ENCODE measurements at places on chromosomes 2 and 18.

- no peak overlapping the region for H3K27ac ChIP-seq
- H3K4me3 ChIP-seq, result no peak overlapping the region
- H3K27me3 ChIP-seq, result no peaks in the 10 kb centered on the region
- H3K4me1 ChIP-seq, result peaks cover 3% of the 10 kb centered on the region
- H3K36me3 ChIP-seq, result no peaks in the 10 kb centered on the region
Observed at GRCh38 chr18:6757931-6758330, 28.4 kb downstream of the ARHGAP28 start.

DNA sequence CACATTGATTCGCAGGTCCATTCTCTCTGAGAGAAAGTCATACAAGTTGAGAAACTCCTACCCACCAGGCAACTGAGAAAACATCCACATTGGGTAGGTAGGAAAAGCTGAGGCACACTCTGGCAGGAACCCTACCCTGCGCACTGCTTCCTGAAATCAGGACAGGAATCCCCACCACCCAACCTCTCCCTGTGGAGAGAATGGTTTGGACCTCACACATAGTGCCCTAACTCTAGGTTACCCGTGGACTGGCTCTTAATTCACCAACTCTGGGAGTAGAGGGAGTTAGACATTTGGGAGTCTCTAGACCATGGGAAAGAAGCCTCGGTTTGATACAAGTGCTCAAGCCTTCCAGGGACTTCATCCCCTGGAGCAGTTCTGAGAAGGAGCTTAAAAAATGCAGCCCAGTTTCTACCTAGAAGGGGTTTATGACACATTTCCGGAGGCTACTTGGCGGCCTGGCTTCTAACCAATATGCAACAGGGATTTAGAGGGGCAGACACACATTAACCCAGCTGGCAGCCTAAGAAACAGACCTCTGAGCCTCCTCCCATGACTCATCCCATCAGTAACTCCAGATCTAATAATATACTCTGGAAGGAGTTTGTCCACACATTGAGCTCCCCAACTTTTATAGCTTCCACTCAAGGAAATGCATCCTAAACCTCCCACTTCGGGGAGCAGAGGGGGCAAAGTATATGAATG, 136.7 kb downstream of the EML6 start:
- H3K4me3 ChIP-seq, result no peak overlapping the region
- H3K4me1 ChIP-seq, result no peaks in the 10 kb centered on the region
- DNase-seq, result no peak
- no peak overlapping the region for H3K27ac ChIP-seq

- peak overlapping the region; percentile 89 for H3K4me3 ChIP-seq
- no peaks in the 10 kb centered on the region for H3K36me3 ChIP-seq
- peak; percentile 39 for DNase-seq
- peaks cover 4% of the 10 kb centered on the region for H3K4me1 ChIP-seq
- H3K27me3 ChIP-seq, result no peaks in the 10 kb centered on the region
Observed at GRCh38 chr18:46916551-46917107, 678 bp downstream of the PIAS2 start.

- no peak overlapping the region for H3K27ac ChIP-seq
- H3K4me1 ChIP-seq, result no peaks in the 10 kb centered on the region
- H3K4me3 ChIP-seq, result no peak overlapping the region
- peaks cover 15% of the 10 kb centered on the region for H3K36me3 ChIP-seq
Observed at GRCh38 chr2:241890524-241891235, 21.2 kb downstream of the RTP5 start.

GRCh38 chr18:39870591-39870990, 2084.4 kb upstream of the PIK3C3 start:
- no peaks in the 10 kb centered on the region for H3K27me3 ChIP-seq
- H3K27ac ChIP-seq, result no peak overlapping the region
- H3K4me3 ChIP-seq, result no peak overlapping the region
- H3K36me3 ChIP-seq, result no peaks in the 10 kb centered on the region
- DNase-seq, result no peak
- no peaks in the 10 kb centered on the region for H3K4me1 ChIP-seq

GRCh38 chr2:148503516-148503915, 141.0 kb upstream of the EPC2 start:
- H3K4me1 ChIP-seq, result no peaks in the 10 kb centered on the region
- H3K4me3 ChIP-seq, result no peak overlapping the region
- no peak overlapping the region for H3K27ac ChIP-seq
- H3K36me3 ChIP-seq, result no peaks in the 10 kb centered on the region
- no peaks in the 10 kb centered on the region for H3K27me3 ChIP-seq
- DNase-seq, result no peak

DNA sequence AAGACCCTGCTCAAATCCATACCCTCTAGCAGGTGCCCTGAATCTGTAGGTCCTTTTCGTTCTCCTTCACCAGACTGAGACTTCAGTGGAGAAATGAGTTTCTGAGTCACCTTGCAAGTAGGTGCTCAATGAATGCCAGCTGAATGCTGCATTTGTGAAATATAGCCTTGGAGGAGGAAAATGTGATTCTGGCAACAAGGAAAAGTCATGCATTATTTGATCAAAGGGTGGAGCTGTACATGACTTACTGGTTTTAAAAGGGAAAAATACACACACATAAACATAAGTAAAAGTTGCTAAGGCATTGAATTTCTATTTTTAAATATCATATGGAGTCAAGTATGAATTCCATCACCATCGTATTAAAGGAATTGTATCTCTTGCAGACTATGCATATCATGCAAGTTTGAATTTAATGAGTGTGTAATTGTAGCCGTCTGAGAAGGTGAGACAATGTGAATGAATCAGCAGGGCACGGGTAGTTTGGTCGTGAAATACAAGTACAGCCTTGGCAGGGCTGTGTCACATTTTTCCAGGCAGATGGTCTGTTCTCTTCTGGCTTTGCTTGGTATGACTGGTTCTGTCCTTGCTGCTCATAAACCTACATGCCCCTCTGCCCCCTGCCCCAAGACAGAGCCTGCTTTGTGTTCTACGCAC, 160.8 kb downstream of the COL6A3 start:
- H3K36me3 ChIP-seq, result no peaks in the 10 kb centered on the region
- H3K4me1 ChIP-seq, result no peaks in the 10 kb centered on the region
- H3K27ac ChIP-seq, result no peak overlapping the region
- H3K27me3 ChIP-seq, result no peaks in the 10 kb centered on the region
- no peak for DNase-seq

GRCh38 chr2:242065426-242065825, 195.9 kb downstream of the RTP5 start:
- DNase-seq, result no peak
- H3K4me3 ChIP-seq, result no peak overlapping the region
- H3K27ac ChIP-seq, result no peak overlapping the region
- H3K27me3 ChIP-seq, result no peaks in the 10 kb centered on the region

- H3K27me3 ChIP-seq, result peaks cover 89% of the 10 kb centered on the region
- no peak for DNase-seq
- no peaks in the 10 kb centered on the region for H3K36me3 ChIP-seq
- H3K4me1 ChIP-seq, result peaks cover 2% of the 10 kb centered on the region
- peak overlapping the region; percentile 95 for H3K4me3 ChIP-seq
- no peak overlapping the region for H3K27ac ChIP-seq
Observed at GRCh38 chr2:172083628-172084394, 1.5 kb upstream of the DLX1 start.

DNA sequence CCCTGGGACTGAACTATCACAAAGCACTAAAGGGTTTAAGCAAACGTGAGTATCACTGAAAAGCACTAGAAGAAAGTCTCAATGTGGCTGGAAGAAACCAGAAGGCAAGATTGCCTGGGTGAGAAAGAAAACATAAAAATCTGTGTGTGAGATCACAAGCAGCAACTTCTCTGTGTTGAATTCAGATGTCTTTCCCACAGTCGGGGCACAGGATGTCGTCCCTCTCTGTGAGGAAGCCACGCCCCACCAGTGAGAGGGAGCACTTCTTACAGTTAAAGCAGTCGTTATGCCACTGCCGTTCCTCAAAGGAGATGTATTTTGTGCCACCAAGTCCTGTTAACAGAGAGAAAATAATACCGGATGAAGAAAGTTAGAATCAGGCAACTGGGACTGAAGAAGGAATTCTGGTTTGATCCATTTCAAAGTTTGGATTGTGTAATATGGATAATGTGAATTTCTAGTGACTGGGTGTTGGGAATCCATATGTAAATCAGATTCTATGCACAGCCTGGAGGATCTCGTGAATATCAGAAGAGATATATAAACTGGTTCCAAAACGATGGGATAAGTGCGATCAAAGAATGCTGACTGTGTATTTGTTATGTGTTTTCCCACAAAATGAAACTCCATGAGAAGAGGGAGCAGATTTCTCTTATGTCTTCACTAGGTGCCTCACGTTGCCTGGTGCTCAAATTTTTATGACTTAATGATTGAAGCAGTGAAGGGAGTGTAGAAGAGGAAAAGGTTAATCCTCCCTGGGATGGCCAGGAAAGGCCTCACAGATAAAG, 24.0 kb downstream of the C2orf49 start:
- H3K36me3 ChIP-seq, result peaks cover 16% of the 10 kb centered on the region
- H3K4me1 ChIP-seq, result no peaks in the 10 kb centered on the region
- H3K4me3 ChIP-seq, result no peak overlapping the region
- H3K27me3 ChIP-seq, result no peaks in the 10 kb centered on the region
- DNase-seq, result no peak
- no peak overlapping the region for H3K27ac ChIP-seq

DNA sequence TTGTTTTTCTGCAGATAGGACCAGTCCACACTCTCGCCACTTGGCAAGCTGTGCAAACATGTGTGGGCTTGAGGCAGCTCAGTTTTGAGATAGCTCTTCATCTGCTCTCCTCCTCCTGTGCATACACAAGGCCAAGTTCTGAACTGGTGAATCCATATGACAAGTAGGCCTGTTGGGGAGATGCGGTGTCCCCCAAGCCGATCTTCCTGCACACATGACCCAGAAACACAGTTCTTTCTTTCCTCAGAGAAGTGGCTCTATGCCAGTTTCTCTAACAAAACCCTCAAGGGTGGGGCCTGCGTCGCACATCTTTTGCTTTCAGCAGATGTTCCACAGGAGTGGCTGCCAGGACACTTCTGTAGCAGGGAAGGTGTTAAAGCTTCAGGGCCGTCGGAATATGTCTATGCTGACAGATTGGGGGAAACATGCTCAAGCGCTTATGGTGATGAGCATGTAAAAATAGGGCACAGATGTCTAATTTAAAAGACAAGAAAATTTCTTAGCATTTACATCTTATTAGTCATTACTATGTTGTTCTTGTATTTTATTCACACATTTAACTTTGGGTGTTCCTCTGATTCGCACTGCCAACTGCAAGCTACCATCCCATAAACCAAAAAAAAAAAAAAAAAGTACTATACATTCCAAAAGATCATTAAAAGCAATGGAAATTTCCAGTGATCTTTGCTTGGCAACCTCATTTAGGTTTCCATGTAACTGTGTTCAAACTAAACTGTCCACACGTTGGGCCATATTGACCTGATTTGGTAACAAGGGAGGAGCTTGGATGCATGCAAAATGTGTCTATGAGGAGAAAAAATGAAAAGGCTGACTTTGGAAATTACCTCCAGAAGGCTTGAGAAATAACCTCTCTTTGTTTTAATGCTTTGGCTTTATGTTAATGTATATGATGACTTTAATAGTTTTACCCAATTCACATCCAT, 1055.5 kb upstream of the KLHL29 start:
- no peaks in the 10 kb centered on the region for H3K4me1 ChIP-seq
- no peak overlapping the region for H3K27ac ChIP-seq
- H3K36me3 ChIP-seq, result no peaks in the 10 kb centered on the region
- H3K27me3 ChIP-seq, result no peaks in the 10 kb centered on the region
- no peak for DNase-seq

GRCh38 chr2:53087262-53087873, 680.2 kb upstream of the CHAC2 start:
- no peak overlapping the region for H3K4me3 ChIP-seq
- H3K4me1 ChIP-seq, result no peaks in the 10 kb centered on the region
- H3K27ac ChIP-seq, result no peak overlapping the region
- H3K36me3 ChIP-seq, result peaks cover 2% of the 10 kb centered on the region
- DNase-seq, result no peak
- H3K27me3 ChIP-seq, result no peaks in the 10 kb centered on the region

- no peak overlapping the region for H3K4me3 ChIP-seq
- no peak for DNase-seq
- no peak overlapping the region for H3K27ac ChIP-seq
- H3K4me1 ChIP-seq, result no peaks in the 10 kb centered on the region
- H3K36me3 ChIP-seq, result no peaks in the 10 kb centered on the region
Observed at GRCh38 chr2:36059691-36060090, 295.9 kb upstream of the CRIM1 start.

DNA sequence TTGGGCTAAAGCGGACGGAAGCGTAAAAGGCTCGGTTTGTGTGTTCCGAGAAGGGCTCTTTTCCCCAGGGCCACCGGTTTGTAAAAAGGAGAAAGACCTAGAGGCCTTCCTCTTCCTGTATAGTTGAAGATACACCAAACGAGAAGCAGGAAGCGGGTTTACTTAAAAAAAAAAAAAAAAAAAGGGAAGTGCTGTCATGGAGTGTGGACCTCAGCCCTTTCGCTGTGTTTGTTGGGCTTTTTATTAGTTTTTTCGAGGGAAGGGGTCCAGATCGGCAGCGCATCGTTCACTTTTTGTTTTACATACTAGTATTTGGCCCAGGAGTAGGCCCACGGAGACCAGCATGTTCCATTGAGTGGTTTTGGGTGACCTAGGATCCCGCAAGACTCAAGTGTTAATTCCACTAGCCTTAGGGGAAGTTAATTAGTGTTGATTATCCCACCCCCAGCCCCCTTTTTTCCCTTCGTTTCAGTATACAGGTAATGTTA, 676 bp downstream of the ACTR2 start:
- H3K27ac ChIP-seq, result no peak overlapping the region
- peak overlapping the region; percentile 97 for H3K4me3 ChIP-seq
- DNase-seq, result no peak
- no peaks in the 10 kb centered on the region for H3K4me1 ChIP-seq
- H3K36me3 ChIP-seq, result peaks cover 6% of the 10 kb centered on the region

GRCh38 chr2:216491793-216492596, 6.6 kb upstream of the RPL37A start:
- H3K27ac ChIP-seq, result no peak overlapping the region
- H3K4me1 ChIP-seq, result no peaks in the 10 kb centered on the region
- no peak overlapping the region for H3K4me3 ChIP-seq
- no peaks in the 10 kb centered on the region for H3K36me3 ChIP-seq
- no peaks in the 10 kb centered on the region for H3K27me3 ChIP-seq
- no peak for DNase-seq

- no peaks in the 10 kb centered on the region for H3K27me3 ChIP-seq
- DNase-seq, result peak; percentile 41
- H3K36me3 ChIP-seq, result peaks cover 19% of the 10 kb centered on the region
- H3K4me3 ChIP-seq, result peak overlapping the region; percentile 95
- H3K4me1 ChIP-seq, result no peaks in the 10 kb centered on the region
Observed at GRCh38 chr2:97645112-97645694, 659 bp upstream of the COX5B start.

GRCh38 chr18:7541835-7542234, 25.3 kb upstream of the PTPRM start:
- H3K4me1 ChIP-seq, result no peaks in the 10 kb centered on the region
- no peak overlapping the region for H3K27ac ChIP-seq
- H3K4me3 ChIP-seq, result no peak overlapping the region
